ENCODE measurements at places on chromosomes 12 and 14.

- no peak for DNase-seq
Observed at GRCh38 chr12:130764073-130764472, 48.0 kb upstream of the RIMBP2 start.

DNA sequence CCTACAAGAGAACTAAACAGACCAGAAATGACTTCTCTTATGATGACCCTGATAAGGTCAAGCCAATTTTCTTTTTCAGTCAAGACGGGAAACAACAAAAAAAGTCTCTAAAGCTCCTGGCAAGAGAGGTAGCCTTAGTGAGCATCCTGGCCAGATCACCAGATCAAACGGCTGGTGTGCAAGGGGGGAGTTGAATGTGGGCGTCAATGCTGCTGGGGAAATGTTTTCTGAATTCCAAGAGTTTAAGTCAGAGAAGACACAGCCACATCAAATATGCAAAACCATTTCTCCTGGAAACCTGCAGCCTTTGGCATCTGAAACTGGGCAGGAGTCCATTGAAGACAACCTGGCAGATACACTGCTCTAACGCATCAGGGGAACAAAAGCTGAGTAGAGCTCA, 16.0 kb upstream of the SELPLG start:
- peak; percentile 93 for DNase-seq

DNA sequence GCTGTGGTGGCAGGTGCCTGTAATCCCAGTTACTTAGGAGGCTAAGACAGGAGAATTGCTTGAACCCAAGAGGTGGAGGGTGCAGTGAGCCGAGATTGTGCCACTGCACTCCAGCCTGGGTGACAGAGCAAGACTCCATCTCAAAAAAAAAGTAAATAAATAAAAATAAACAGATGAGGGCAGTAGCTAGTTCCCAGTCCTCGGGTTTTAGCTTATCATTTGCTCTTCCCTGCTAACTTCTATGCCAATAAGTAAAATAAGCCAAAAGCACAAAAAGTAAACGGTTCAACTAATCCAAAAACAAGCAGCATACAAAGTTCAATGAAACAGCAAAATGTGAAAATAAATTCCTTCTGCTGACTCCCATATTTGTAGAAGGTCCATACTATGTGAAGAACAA, 133.0 kb upstream of the TMCC3 start:
- no peak for DNase-seq

- DNase-seq: no peak
Observed at GRCh38 chr12:1853716-1854115, 33.4 kb downstream of the LRTM2 start.

DNA sequence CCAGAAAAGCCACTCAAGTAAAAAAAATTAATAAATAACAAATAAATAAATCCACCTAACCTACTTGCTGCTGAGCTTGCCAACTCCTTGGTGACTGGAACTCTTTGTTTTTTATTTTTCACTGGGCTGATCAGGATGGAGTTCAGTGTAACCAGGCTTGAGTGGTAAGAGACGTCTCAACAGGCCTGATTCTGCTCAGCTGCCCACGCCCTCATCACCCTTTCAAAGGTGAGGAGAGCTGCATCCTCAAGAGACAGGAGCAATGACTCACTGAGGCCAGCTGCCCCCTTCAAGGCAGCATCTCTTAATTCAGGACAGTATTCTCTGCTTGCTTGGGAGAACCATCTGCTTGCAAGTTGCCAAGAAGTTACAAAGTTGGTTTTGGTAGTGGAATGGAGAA, 111.9 kb upstream of the CPM start:
- DNase-seq: no peak

Data from SJSA1 (cell line).